ENCODE measurements at places on chromosomes 2 and 18.

GRCh38 chr2:190355968-190356644, 12.7 kb downstream of the INPP1 start:
- DNase-seq = no peak

DNA sequence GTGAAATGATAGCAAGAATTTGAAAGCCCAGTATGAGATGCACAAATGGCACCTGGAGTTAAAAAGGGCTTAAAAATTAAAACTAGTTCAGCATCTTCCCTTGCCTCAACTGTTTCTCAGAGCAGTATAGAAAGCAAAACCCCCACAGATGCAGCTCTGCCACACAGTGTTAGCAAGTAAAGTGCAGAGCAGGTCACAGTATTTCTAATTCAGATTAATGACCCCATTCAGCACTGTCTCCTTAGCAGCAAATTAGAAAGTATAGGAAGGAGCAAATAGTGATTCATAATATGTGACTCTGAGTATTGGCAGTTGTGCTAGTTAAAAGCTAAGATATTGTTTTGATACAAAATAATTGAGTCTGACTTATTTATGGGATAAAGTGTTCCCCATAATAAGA, 73.8 kb upstream of the CCDC85A start:
- DNase-seq = no peak

DNA sequence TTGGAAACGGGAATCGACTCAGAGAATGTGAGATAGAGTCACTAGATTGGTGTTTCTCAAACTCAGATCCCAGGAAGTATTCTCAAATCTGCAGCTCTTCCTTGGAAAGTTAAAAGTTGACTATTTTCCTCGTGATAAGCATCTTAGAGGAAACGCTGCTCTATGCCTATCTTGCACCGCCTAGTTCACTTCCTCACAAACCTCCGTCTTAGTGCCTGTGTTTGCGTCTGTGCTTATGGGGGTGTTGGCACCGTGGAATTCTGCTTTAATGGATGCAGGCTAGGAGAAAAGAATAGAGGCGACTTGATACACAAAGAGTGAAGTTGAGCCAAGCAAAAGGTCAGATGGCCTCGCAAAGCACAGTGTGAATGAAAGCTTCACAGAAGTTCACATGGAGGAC, 255.3 kb upstream of the ID2 start:
- DNase-seq = no peak

DNA sequence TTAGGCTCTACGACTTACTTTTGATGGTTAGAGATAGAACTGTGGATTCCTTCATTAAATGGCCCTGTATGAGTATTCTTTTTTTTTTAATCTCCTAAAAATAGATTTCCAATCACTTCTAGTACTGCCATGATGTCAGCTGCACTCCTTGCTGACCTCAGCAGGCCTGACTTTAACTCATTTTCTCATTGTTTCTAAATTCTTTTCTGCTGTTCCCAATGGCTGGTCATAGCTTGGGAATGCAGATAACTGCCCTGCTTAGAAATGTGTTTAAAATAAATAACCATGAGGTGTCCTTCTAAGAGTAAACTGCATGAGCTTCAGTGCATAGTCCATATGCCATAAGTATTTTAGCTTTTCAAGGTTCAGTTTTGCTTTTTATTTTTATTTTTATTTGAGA, 15.7 kb downstream of the CCDC85A start:
- no peak for DNase-seq

GRCh38 chr2:201452058-201452921, 750 bp downstream of the STRADB start:
- DNase-seq = no peak

DNA sequence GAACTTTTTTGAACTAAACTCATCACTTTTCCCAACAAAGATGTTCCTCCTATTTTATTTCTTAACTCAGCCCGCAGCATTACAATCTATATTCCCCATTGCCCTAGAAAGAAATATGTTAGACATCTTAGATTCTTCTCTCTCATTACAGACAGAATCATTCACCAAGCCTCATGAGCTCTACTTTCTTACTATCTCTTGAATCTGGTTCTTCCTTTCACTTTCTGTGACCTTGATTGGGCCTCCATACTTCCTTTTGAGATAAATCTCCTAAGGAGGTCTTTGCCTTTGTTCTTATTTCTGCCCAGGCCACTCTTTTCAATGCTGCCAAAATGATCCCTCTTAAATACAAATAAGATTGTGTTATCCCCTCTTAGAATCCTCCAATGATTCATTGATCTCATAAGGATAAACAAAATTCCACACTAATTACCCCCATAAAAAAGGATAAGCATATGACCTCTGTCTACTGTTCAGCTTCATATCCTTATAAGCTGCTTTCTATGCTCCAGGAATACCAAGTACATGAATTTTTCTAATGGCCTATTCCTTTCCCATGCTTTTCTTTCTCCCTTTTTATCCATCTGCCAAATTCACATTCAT, 400.0 kb downstream of the ARHGAP15 start:
- DNase-seq = no peak

DNA sequence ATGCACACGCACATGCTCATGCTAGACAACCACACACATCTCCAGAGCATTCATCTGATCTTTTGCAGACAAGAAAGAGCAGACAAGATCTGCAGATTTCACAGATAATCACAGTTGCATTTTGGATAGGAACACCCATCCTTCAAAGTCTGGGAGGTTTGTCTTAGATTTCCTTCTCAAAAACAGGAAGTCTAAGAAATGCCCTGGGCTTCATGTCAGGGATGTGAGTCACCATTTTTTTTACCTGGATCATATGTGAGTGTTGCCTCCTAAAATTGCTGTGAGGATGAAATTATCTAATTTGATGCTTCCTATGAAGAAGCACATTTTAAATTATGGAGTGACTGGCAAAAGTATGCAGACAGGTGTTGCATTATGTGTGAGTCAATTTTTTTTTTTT, 46.1 kb downstream of the SRD5A2 start:
- no peak for DNase-seq

GRCh38 chr2:201858281-201859184, 52.2 kb downstream of the CDK15 start:
- no peak for DNase-seq

GRCh38 chr2:69700381-69700780, 41.6 kb upstream of the ANXA4 start:
- DNase-seq = no peak

- no peak for DNase-seq
Observed at GRCh38 chr2:228771315-228771714, 499.8 kb downstream of the PID1 start.

DNA sequence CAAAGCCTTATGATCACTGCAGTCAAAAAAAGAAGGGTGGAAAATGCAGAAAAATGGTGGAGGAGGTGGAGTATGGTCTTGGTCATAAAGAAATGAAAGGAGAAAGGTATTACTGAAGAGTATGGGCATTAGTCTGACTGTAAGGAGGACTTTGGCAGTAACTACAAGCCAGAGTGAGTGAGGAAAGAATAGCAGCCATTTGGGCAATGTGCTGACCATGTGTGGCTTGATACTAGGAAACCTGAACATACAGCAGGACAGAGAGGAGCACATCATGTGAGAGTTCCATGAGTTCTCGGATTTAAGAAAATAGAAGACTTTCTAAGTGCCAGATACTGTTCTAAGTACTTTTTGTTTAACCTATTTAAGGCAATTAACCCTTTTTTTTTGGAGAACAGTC, 8.5 kb downstream of the DTNA start:
- no peak for DNase-seq

- no peak for DNase-seq
Observed at GRCh38 chr2:95275601-95276243, 1.5 kb downstream of the PROM2 start.

DNA sequence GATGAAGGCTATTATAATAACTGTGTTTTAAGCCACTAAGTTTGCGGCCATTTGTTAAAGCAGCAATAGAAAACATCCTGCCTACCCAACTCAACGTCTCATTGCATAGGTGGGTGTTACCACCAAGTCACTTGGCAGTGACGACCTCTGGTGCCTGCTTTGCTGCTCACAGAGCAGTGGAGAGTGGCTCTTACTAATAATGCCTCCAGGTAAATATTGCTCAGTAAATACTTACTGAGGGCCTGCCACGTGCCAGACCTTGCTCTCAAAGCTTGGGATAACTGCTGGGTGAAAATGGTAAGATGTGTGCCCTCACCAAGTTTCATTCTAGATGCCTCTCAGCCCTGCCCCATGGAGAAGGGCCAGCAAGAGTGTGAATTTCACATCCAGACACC, 27.7 kb downstream of the ITGA6 start:
- no peak for DNase-seq

GRCh38 chr2:2662037-2662846, 331.2 kb upstream of the MYT1L start:
- DNase-seq = no peak

DNA sequence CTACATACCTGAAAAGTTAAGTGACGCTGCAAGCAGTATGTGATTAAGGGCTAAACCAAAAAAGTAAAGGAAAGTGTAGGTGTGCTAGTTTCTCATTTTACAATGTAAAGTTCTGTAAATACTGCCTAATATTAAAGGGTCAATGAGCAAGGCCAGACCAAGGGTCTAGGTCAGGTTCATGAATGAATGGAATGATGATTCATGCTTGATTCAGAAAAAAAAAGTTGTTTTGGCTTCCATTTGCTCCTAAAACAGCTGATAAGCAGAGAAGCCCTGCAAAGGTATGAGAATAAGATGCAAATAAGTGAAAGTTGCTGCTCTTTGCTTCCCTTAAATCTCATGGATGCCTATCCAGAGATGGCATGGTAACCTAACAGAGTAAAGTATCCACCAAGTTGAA, 61.3 kb downstream of the PTRHD1 start:
- no peak for DNase-seq

DNA sequence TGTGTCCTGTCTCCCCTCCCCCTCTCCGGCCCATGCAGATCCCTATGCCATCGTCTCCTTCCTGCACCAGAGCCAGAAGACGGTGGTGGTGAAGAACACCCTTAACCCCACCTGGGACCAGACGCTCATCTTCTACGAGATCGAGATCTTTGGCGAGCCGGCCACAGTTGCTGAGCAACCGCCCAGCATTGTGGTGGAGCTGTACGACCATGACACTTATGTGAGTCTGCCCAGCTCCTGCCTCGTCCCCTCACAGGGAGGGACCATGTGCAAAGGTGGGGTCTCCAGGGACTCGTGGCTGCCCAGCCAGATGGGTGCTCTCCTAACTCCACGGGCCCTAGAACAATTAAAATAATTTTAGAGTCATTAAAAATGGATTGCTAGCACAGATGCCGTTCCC, 145.2 kb downstream of the DYSF start:
- no peak for DNase-seq

DNA sequence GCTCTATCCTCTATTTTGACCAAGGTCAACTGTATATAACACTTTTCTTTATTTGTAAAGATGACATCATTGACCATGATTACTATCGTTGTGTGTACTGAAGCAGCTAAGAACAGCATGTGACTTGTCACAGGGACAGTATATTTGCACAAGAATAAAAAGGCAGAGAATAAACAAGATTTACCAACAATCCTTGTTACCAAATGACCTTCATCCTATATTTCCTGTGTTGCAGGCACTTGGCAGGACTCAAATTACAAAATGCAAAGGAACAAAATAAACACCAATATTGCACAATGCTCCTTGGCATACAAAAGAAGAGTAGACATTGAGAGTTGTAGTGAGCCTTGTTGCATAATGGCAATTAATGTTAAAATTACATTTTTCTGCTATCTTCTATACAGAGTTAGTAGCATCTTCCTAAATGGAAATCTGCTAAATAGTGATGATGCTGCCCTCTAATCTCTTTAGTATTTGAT, 61.8 kb downstream of the RFTN2 start:
- peak; percentile 40 for DNase-seq

DNA sequence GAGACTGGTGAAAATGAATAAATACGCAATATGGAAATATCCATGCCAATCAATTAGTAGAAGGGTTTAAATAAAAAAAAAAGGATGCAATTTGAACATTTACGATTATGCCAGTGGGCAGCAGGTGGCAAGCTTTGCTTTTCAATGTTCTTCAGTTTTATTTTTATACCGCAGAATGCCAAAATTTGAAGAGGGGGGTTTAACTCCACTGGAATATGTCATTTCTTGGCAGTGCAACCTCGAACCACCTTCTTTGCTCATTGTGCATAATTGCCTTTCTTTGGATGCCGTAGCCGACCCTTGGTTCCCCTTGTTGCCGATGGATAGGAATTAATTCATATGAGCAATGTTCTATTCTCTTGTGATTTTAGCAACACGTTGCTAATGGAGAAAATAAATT, 88.0 kb downstream of the LTBP1 start:
- DNase-seq = no peak

GRCh38 chr2:28809927-28810326, 707 bp upstream of the SPDYA start:
- no peak for DNase-seq

- DNase-seq = no peak
Observed at GRCh38 chr18:58364876-58365528, 263.9 kb downstream of the ALPK2 start.

GRCh38 chr2:209636076-209636475, 135.6 kb upstream of the UNC80 start:
- DNase-seq = no peak

- peak; percentile 60 for DNase-seq
Observed at GRCh38 chr18:74081966-74082741, 65.5 kb downstream of the FBXO15 start.

- no peak for DNase-seq
Observed at GRCh38 chr2:72961853-72962468, 44.6 kb downstream of the EMX1 start.

- DNase-seq = no peak
Observed at GRCh38 chr2:191516260-191516659, 161.7 kb upstream of the NABP1 start.

Measured in A549 (cell line).